ENCODE measurements at places on chromosomes 4 and X. TPM values are rescaled to one million over a fixed set of nuclear protein-coding genes. Genes with fewer than 3 reads are reported as not detected.
A peak's percentile ranks its signal among the peaks of the same experiment; 100 is the strongest.

DNA sequence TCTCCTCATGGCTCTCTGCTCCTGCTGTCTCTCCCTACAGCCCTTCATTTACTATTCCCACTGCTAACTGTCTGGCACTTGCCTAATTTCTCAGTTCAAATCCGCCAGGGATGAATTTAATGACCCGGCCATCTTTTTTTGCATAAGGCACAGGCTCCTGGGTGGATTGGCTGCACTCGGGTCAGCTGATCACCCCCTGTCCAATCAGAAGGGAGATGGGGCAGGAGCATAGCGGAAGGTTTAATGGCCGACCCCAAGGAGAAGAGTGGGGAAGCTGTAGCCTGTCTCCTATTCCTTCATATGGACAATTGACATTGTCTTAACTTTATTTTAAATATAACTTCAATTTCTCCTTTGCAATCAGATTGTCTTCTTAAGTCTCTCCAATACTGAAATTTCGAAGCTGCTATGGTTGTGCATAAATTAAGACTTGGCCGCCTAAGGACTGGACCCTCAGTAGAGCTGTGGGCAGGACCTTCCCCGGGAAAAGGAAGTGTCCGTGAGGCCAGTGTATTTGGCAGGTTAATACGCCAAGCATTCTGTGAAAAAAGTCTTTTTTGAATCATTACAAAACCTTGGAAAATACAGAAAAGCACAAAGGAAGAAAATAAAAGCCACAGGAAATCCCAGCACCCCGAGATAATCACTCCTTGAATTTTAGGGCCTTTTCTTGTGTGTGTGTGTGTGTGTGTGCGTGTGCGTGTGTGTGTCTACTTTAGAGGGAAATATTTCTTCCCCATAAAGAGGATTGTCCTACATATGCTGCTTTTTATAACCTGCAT, 55.5 kb downstream of the SMIM20 start:
- DNase-seq = peak; percentile 42

- DNase-seq = peak; percentile 10
Observed at GRCh38 chrX:111337067-111337637, 66.9 kb upstream of the CAPN6 start.

GRCh38 chr4:151809716-151810115, 48.9 kb upstream of the GATB start:
- DNase-seq = no peak

The SERTM2 gene
- total RNA-seq = 0.73 TPM

The USP11 gene
- 23.8 TPM for total RNA-seq

DNA sequence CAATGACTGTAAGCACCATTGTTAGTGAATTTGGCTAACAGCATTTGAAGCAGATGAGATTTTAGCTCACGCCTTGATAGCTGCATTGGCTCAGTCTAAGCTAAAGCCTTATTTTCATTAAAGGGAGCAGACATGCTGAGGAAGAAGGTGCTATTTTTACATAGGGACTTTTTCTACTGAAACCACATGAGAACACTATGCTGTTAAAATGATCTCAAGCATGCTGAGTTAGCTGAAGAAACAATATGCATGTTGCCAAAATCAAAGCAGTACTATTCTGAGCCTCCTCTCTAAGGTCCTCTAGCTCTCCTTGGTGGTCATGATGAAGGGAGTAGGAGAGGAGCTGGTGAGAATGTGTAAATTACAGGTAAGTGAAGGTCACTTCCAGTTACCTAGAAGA, 134.4 kb upstream of the JADE1 start:
- no peak for DNase-seq

GRCh38 chr4:47167081-47168035, 136.0 kb downstream of the GABRB1 start:
- no peak for DNase-seq

- no peak for DNase-seq
Observed at GRCh38 chr4:20074450-20074849, 177.3 kb upstream of the SLIT2 start.

The GAGE12H gene
- not detected for total RNA-seq

DNA sequence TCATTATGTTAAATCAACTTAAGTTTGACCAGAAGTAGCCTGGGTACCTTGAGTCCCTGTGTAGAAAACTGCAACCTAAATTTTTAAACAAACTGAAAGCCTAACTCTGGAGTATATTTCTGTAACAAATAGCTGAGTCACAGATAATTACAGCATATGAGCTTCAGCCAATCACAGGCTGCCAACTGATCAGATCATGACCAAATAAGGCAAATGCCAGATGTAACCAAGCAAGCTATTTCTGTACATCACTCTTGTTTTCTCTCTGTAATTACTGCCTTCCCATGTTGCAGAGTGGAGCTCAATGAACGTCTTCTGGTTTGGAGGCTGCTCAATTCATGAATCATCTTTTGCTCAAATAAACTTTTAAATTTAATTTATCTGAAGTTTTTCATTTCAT, 980.9 kb upstream of the DIAPH2 start:
- DNase-seq = no peak

DNA sequence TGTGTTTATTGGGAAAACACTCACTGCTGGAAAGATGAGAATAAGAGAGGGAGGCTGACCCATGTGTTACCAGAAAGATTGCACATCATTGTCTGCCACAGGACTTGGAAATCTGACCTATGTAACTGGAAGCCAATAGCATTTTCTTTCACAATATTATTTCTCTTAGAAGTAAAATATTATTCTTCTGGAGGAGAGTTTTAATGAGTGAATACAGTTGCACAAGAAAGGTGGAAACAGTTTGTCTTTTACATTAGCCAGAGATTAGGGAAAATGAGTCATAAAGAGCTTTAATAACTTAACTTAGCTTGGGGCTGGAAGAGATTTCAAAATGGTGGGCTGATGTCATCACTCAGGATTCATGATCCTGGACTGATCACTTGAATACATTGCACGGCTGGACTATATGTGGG, 31.5 kb upstream of the LNX1 start:
- DNase-seq = no peak

GRCh38 chrX:128436397-128437103, 384.3 kb upstream of the ACTRT1 start:
- DNase-seq = no peak

The CXCL1 gene
- total RNA-seq = 2.2 TPM

GRCh38 chr4:23938796-23939195, 48.9 kb upstream of the PPARGC1A start:
- no peak for DNase-seq
